ENCODE measurements at places on chromosomes 6 and 20. TPM values are rescaled to one million over a fixed set of nuclear protein-coding genes. Genes with fewer than 3 reads are reported as not detected.

COL11A2 gene
- 2.3 TPM for polyA plus RNA-seq

DDO gene
- polyA plus RNA-seq = 13.4 TPM

DNA sequence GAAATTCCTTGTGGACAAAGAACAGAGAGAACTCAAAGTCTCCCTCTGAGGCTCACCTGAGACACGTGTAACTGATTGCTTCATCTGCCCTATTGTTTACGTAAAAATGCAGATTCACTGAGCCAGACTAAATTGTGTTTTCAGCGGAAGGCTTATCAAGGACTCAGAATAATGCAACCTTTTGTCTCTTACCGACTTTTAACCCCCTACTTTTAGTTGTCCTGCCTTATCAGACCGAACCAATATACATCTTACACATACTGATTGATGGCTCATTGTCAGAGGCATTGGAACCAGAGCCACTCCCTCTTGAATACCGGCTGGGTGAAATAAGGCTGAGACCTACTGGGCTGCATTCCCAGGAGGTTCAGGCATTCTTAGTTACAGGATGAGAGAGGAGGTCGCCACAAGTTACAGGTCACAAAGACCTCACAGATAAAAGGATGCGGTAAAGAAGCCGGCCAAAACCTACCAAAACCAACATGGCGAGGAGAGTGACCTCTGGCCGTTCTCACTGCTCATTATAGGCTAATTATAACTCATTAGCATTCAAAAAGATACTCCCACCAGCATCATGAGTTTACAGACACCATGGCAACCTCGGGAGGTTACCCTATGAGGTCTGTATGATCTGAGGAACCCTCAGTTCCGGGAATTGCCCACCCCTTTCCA lies 95.5 kb upstream of the ZNF184 start:
- no peak for DNase-seq

GPR31 gene
- polyA plus RNA-seq = not detected

DNA sequence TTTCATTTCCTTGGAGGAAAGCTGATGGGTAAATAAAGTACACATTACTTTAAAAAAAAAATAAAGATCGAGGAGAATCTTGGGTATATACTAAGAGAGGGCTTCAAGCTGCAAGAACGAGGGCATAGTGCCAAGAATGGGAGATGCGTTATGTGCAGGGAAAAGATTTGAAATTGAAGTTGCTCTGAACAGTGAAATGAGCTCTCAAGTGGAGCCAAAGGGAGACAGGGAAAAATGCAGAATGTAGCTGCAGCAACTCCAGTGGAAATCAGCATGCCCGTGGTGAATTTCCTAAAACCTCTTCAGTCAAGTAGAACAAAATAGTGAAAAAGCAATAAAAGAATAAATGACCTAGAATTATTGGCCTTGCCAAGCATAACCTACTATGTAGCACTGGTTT lies 11.4 kb upstream of the COL9A1 start:
- peak; percentile 50 for DNase-seq

- DNase-seq = no peak
These were observed 37.5 kb downstream of the SNAI1 start for GRCh38 chr20:50020288-50020687.

MEI4 gene
- 2.3 TPM for polyA plus RNA-seq

DNA sequence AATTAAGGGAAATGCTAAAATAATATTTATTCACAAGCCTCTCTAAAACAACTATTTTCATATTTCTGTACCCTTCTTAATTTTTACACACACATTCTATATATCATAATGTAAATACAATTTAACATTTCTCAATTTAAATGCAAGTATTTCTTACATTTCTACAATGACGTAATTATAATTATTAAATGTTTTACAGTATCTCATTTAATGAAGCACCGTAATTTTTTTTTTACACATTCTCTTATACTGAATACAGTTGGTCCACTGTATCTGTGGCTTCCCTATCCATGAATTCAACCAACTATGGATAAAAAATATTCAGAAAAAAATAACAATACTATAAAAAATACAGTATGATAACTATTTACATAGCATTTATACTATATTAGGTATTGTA lies 85.7 kb downstream of the AHI1 start:
- no peak for DNase-seq

- DNase-seq = no peak
These were observed 37.0 kb downstream of the AKAP7 start for GRCh38 chr6:131172222-131172621.

MUCL3 gene
- polyA plus RNA-seq = not detected

DNA sequence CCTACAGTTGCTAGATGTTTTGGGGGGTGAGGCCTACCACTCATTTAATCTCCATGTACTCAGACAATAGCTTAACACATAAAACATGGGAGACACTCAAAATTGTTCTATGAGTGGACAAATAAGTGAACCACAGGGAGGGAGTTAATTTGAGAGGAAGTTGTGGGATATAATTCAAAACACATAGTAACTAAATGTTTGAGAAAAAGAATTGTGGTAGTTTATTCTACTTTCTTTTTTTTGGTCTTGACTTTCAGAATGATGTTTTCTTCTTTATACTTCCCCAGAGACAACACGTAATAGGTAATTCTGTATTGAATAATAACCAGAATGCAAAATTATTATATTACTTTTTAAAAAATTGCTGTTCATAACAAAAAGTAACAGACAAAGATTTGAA lies 453.8 kb downstream of the RFPL4B start:
- no peak for DNase-seq

- no peak for DNase-seq
These were observed 48.1 kb downstream of the WDR27 start for GRCh38 chr6:169653691-169654090.

EMILIN3 gene
- 0.32 TPM for polyA plus RNA-seq

DNA sequence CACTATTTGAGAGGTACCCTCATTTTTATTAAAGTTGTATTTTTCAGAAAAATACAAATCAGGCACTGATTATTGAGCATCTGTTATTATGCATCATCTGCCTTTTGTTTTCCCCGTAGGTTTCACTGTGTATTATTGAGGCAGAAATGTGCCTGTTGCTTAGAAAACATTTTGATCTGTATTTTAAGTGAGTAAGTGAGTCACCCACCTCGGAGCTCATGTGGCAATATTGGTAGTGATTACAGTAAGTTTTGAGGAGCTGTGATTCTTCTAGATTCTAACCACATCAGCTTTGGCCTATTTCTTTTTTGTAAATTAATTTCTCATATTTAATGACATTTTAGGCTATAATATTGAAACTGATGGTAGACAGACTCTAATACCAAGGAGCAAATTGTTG lies 59.6 kb upstream of the LAMP5 start:
- DNase-seq = no peak

DNA sequence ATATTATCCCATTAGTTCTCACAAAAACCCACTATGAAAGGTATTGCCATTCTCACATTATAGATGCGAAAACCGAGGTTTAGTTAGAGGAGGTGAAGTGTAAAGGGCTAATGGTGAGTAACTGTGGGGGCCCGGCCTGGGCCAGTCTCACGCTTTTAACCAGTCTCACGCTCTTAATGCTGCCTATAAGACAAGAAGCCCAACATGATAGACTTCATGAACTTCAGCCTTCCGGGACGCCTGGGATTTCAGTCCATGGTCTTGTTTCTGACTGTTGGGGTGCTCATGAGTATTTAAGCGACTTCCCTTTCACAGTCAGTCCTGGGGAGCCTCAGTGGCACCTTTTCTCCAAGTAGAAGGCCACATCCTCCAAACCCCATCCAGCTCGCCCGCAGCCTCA lies 31.7 kb downstream of the AGPAT4 start:
- DNase-seq = no peak

DNA sequence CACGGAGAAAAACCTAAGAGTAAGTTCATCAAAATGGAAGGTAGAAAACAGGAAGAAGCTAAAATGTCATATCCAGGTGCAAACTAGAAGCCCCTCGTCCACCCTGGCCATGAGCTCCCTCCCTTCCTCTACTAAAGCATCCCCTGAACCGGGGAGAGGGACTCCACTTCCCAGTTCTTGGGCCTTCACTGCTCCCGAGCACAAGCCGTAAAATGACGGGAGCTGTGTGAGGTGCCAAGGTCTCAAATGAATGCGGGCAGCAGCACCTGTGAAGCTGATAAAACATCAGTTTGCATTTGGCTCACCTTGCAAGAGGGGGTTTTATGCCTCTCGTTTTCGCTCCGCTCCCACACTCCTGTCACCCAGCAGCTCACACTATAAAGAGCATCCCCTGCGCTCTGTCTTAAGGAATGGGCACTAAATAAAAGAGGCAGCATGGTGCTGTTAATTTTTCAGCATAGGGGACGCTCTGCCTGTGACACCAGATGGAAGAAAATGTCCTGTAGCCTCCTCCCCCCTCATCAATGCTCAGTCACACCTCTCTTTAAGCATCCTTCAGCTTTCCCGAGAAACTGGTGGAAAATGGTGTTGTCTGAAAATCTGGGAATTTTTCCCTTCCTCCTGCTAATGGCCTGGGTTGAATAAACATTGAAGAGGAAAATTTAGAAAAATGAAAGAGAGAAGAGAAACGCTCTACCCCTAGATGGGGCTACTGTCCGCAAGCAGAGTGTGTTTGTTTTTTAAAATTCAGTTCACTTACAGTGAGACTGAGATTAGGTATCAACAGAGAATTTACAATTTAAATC lies 563.0 kb upstream of the AGPAT4 start:
- DNase-seq = no peak

DNA sequence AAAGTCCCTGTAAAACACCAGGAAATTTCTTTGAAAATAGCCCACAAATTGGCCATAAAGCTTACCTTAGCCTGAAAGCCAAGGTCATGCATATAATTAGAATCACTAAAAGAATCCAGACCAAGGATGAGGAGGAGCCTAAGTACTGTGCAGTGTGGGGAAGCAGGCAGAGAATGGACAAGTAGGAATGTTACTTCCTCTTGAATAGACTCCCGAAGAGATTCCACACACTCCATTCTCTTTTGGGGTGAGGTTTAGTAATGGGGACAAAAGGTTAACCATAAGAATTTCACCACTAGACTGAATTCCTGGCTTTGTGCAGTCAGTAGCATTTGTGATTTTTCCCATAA lies 27.5 kb upstream of the MARCKS start:
- DNase-seq = no peak

- peak; percentile 65 for DNase-seq
These were observed 62.5 kb downstream of the RAMACL start for GRCh38 chr6:166523782-166524559.

PRKN gene
- 8.6 TPM for polyA plus RNA-seq

- no peak for DNase-seq
These were observed 49.1 kb downstream of the ARMC2 start for GRCh38 chr6:108897371-108897770.

RAB44 gene
- not detected for polyA plus RNA-seq

- no peak for DNase-seq
These were observed 6.9 kb downstream of the TAB2 start for GRCh38 chr6:149324428-149324827.

DNA sequence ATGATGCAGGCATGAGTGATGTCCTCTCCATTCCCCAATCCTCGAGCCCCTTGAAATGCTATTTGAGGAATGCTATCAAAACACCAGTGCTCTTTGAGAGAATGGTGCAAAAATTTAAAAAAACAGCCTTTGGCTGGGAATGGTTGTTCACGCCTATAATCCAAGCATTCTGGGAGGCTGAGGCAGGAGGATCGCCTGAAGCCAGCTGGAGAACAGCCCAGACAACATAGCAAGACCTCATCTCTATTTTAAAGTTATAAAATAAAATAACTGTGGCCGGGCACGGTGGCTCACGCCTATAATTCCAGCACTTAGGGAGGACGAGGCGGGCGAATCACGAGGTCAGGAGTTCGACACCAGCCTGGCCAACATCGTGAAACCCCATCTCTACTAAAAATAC lies 4.2 kb upstream of the VARS1 start:
- DNase-seq = no peak

PHF10 gene
- 34.5 TPM for polyA plus RNA-seq

- DNase-seq = peak; percentile 92
These were observed 4.3 kb downstream of the GABBR1 start for GRCh38 chr6:29628419-29629281.

DNA sequence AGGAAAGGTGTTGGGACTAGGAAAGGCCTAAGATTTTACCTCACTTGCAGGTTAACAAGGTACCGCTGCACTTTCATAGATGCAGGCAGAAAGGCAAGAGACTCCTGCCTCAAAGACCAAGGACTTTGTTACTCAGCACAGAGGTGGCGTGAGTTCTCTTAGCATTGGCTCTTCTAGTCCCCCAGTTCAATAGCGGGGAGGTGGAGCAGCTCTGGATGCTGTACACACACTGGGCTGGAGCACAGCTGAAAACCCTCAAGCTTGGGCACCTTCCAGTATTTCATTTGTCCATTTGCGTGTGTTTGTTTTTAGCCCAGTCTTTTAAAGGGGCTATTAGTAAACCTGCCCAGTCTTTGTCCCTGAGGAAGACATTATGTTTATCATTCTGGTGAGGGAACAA lies 345.2 kb downstream of the FARS2 start:
- DNase-seq = no peak

DNA sequence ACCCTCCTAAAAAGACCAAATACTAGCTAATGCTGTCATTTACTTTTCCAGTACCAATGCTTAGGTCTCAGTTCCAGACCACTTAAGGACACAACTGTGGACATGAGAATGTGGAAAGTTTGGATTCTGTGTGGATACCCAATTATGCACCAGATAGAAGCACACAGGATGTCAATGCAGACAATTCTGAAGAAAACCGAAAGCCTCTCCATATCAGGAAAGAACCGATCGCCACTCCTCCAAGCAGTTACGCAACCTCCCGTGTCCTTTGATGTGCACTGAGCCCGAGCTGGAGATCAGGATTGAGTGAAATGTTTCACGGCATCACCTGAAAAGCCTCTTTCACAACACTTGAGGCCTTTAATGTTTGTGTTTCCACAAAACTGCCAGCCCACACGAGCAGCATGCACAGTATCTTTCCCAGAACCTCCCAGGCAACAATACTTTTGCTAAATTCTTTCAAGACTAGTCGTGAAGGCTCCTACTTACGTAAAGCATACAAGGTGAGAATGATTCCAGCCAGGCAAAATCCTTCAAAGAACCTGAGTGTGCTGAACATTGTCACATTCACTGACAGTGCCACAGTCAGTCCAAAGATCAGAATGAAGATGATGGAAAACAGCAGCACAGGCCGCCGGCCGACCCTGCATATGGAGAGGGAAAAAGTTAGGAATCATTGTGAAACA lies 47.0 kb downstream of the SLC22A23 start:
- no peak for DNase-seq

DNA sequence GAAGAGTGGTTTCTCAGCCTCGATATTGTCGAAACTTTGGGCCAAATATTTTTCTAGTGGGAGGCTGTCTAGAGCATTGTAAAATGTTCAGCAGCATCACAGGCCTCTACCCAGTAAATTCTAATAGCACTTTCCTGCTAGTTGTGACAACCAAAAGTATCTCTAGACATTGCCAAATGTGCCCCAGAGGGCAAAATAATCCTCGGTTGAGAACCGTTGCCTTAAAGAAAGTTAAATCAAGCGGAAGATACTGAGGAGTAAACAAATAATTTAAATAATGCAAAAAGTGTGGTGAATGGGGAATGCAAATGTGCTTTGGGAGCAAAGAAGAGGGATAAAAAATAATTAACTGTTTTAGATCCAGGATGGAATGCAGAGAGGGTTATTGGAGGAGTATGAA lies 106.4 kb upstream of the ASCC3 start:
- DNase-seq = no peak

CARMIL1 gene
- polyA plus RNA-seq = 22.3 TPM

Measured in kidney (tissue), 22 donors.